ENCODE measurements at places on chromosomes 4 and X.

DNA sequence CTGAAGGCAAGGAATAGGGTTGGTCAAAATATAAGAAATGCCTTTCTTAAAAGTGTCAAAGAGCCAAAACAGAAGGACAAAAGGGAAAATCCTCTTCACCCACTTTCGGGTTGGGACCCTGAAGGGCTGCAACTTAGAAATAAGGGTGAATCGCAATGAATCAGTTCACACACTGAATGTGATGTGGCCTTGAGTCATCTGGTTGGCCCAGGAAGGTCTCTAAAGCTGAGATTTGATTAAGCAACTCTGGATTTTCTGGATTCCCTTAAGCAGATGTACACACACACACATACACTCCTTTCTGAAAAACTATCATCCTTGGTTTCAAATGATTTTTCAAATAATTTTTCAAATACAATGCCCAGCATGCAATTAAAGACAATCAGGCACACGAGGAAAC, 13.1 kb downstream of the TAB3 start:
- no peak for DNase-seq

GRCh38 chr4:22021106-22021505, 72.5 kb upstream of the KCNIP4 start:
- DNase-seq, result no peak

- no peak for DNase-seq
Measured at GRCh38 chrX:120281761-120282160, 29.5 kb downstream of the TMEM255A start.

GRCh38 chr4:89111833-89112563, 665 bp downstream of the TIGD2 start:
- no peak for DNase-seq

DNA sequence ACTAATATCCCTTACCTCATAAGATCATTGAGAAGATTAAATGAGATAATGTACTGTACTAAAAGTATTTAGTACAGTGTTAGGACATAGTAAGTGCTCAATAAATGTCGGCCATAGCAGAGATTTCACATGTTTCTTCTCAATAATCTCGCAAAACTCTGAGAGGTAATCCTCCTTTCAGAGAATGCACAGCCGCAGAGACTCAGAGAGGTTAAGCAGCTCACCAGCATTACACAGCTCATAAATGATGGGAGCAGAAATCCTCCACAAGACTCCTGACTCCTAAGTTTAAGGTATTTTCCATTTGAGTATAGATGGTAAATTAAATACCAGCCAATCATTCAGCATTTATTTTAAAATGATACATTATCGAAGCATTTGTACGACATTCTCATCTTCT, 34.6 kb downstream of the FAM114A1 start:
- no peak for DNase-seq

DNA sequence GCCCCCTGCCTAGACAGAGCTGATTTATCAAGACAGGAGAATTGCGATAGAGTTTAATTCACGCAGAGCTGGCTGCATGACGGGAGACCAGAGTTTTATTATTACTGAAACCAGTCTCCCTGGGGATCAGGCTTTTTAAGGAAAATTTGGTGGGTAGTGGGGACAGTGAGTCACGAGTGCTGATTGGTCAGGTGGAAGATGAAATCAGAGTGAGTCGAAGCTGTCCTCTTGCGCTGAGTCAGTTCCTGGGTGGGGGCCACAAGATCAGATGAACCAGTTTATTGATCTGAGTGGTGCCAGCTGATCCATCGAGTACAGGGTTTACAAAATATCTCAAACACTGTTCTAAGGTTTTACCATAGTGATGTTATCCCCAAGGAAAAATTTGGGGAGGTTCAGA, 36.6 kb downstream of the MYOZ2 start:
- no peak for DNase-seq
